ENCODE measurements at places on chromosomes 6 and 20. TPM values are rescaled to one million over a fixed set of nuclear protein-coding genes. Genes with fewer than 3 reads are reported as not detected.

Gene POU3F2
- total RNA-seq = not detected

Gene SLC17A3
- total RNA-seq = not detected

Gene CCR6
- total RNA-seq = not detected

Gene RIPOR3
- total RNA-seq = 0.53 TPM

Gene FAXC
- not detected for total RNA-seq

Gene RAET1G
- total RNA-seq = not detected

Gene NKAIN4
- total RNA-seq = not detected

Gene CAGE1
- total RNA-seq = 0.27 TPM

Gene SNAP25
- not detected for total RNA-seq

Gene NINL
- total RNA-seq = 0.55 TPM

Gene SRSF12
- not detected for total RNA-seq

Gene HLA-A
- total RNA-seq = 393 TPM

Gene CSNK2A1
- 174 TPM for total RNA-seq

Gene IRAK1BP1
- total RNA-seq = 8.1 TPM

Gene TCF19
- 54.5 TPM for total RNA-seq

Gene CASS4
- total RNA-seq = 0.18 TPM

Gene SNX21
- 0.49 TPM for total RNA-seq

Gene RNF39
- total RNA-seq = not detected

Gene COL9A1
- not detected for total RNA-seq

Gene NCOA7
- 52.2 TPM for total RNA-seq

Gene SMLR1
- total RNA-seq = not detected

Gene SLC12A5
- 11.0 TPM for total RNA-seq

Gene ADGRB3
- not detected for total RNA-seq

Gene TRIM10
- total RNA-seq = not detected

Gene BMP2
- not detected for total RNA-seq

Gene OR2H1
- total RNA-seq = not detected

Gene TNFRSF6B
- not detected for total RNA-seq

Gene MUC22
- not detected for total RNA-seq

Gene PKIB
- 0.46 TPM for total RNA-seq

Gene MEI4
- total RNA-seq = not detected
